DMS53 (cell line): ENCODE measurements at places on chromosomes 1 and 21.

DNA sequence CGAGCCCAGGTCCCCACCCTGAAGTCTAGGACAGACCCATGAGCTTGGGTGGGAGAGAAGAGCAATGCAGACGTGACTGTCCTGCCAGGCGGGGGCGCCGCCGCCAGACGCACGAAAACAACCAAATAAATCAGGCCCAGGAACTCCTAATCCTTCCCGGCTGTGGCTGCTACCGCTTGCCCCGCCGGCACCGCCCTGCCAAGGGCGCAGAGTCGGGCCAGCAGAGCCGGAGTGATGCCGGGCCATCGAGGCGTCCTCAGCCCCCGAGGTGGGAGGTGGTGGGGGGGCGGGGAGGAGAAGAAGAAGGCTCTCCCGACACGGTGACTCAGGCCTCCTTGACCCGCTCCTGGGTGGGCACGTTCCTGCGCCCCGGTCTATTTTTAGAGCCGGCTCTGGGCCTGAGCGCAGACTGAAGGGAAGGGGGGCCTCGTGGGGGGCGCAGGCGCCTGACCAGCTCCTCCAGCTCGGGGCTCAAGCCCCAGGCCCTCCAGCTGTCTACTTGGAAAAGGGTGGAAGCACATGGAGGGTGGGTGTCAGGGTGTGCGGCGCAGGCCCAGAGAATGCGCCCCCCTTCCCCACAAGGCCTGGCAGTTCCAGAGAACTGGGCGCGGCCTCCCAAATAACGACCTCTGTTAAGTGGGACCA is 10.7 kb upstream of the COL16A1 start:
- peak; percentile 75 for DNase-seq

DNA sequence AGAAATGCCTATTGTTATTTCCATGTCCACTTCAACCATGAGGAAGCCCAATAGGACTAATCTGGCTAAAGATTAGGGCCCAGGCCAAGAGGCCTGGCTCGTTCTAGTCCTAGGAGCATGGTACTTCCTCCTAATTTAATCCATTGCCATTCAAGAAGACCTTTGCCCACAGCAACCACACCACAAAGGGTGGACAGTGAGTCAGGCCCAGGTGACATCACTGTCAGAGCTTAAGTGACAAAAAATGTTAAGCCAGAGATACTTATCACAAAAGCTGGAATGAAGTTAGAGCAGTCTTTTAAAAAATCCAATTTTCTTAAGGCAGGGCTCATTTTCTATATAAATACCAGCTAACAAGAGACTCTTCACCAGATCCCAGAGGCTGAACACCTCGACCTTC is at the start of gene SPRR3:
Gene SPRR3, plus strand, starts transcription at position 368 of the 400 bp plus-strand sequence. CDS start 1,272 bp downstream, outside the sequence.
- DNase-seq: no peak

DNA sequence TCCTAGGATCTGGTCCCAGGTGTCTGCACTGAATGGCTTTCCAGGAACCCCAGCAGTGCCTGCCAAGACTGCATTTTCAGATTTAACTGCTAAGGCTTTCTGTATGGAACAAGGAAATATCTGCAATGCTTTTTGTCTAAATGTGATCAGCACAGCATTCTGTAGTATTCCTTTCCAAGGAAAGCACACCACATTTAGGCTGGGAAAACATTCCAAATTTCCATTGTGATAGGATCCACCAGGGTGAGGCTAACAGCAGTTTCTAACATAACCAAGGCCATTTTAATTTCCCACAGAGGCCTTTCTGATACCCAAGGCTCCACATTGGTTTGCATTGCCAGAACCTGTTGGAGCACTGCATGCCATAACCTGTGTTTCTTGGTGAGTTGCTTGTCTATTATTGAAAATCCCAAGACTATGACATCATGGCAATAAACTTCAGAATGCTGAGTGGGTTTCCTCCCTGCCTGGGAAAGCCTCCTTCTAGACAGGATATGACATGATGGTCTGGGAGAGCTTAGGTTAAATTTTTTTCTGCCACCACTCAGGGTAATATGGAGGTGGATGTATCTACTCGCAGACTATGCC is 23.3 kb upstream of the PTGFRN start:
- DNase-seq: no peak

DNA sequence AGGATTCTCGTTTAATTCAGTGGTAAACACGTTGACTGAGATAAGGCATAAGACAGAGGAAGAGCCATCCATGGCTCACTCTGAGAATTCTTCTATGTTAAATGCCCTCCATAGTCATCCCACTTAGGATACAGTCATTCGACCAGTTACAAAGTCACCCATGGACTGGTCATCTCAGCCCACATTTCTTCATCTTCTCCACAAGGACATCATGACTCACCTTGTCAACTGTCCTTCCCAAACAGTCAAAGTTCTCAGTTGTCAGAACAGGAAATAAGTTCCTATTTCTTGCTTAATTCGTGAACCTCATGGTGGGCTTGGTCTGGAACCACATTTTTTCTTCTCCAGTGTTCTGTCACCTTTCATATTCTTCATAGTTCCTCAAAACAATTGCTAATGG is 133.2 kb downstream of the TGFB2 start:
- DNase-seq: peak; percentile 45

DNA sequence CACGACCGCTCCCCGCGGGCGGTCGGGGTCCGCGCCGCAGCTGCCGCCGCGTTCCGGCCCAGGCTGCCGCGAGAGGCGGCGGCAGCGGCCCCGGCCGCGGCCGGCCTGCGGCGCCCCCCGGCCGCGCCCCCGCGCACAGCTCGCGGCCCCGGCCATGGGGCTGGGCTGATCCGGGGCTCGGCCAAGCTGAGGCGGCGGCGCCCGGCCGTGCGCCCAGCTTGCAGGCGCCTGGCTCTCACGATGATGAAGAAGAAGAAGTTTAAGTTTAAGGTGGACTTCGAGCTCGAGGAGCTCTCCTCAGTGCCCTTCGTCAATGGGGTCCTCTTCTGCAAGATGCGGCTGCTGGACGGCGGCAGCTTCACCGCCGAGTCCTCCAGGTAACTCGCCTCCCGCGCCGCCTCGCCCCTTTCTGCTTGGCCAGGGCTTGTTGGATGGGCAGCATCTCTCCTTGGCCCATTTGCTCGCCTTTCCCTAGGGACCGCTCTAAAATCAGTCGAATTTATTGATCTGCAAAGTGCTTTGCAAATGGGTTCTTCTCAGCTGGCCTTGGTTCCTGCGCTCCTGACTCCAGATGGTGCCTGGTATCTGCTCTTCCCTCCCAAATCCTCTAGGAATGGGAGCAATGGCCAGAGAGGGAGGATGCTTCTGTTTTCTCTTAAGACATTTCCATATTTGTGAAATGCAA is 431 bp downstream of the EEIG2 start:
- peak; percentile 67 for DNase-seq

DNA sequence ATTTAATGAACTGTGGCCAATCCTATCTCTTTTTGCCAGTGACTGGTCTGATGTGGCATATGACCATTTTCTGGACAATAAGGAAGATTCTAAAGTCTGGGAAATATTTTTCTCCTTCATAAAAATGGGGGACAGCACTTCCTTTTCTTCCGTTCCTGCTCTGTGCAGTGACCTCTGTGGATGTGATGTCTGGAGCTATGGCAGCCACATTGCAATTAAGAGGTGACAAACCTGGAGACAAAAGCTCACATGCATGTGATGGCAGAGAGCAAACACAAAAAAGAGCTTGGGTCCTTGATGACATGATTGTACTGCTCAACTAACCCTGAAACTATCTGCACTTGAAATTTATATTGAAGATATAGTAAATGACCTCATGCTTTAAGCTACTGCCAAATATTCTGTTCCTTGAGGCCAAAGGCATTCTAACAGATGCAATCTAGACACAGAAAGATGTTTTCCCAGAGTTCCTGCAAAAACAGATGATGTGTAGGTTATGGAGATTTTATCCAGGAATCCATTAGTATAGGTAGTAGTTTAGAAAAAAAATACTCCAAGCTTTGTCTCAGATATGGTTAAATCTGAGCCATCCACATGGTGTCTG is 2.2 kb upstream of the MAGI3 start:
- DNase-seq: no peak
